ENCODE measurements at places on chromosomes 6 and 20.

DNA sequence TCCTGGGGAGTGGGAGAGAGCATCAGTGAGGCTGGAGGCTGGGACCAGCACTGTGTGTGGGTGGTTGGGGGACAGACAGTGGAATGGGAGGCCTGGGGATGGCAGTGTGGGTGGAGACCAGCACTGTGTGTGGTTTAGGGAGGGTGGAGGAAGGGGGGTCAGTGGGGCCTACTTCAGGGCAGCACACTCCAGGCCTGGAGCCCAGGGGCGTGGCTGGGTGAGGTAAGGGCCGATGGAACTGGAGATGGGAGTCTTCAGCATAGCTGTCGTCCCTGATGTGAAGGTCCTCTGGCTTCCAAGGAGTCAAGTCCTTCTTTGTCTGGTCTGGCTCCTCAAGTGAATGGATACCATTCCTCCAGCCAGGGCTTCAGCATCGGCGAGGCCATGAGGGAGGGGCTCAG lies 18.6 kb downstream of the KCNK17 start:
- ATAC-seq, result no peak

GRCh38 chr6:63923139-63923739 lies 287.6 kb downstream of the PHF3 start:
- ATAC-seq, result peak; percentile 27

DNA sequence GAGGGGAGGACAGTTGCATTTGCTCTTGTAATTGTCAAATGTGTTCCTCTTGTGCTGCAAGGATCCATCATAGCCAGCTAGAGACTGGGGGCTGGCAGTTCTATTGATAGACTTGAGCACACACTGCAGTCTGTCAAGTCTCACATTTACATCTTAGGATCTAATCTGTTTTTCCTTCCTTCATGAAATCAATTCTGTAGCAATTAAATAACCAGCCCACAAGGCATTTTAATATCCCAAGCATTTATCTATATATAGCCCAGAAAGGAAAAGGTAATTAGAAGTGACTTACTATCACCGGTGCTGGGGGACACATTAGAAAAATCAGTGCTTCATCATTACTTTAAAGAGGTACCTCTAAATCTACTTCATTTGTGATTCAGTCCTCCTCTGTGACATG lies 143.0 kb upstream of the STXBP5 start:
- no peak for ATAC-seq

DNA sequence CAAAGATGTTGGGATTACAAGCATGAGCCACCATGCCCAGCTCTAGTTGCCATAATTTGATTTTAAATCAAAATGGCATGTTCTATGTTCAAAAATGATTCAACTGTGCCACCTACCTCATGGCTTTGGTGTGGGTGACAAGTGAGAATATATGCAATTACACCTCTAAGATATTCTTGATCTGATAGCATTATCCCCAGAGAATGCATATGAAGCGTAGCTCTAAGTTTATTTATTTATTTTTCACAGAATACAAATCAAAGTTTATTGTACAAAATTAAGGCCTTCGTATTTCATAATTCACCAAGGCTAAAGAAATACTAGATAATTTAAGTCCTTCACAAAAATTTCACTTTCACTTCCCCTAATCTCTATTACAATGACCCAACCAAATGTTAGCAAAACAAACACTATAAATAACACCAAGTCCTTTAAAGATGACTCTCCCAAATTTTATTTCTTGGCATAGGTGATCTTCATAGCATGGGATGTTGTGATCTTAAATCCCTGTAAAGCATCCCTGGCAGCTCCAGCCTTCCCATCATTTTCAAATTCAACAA lies 205.9 kb upstream of the TAB2 start:
- ATAC-seq, result no peak

DNA sequence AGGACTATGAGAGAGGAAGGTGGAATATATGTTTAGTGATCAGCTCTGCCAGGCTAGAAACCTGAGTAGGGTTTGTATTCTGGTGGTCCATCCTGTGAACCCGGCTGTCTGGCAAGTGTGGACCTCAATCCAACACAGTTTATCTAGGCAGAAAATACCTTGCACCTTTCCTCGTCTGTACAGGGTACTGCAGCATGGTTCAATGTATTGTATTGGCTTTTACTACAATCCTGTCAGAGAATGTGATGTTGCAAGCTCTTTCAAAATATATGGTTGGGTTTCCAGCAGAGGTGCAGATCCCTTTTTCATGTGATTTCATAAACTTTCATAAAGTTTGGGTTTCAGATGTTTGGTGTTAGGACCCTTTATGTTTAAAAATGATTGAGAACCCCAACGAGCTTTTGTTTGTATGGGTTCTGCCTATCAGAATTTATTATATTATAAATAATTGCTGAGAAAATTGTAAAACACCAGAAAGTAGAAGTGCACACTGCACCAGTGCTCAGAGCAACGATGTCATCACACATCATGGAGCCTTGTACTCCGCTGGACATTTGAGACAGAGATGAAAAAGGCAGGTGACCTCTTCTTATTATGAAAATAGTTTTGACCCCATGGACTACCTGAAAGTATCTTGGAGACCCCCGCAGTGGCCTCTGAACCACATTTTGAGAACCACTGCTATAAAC lies 106.6 kb downstream of the RTN4IP1 start:
- no peak for ATAC-seq

DNA sequence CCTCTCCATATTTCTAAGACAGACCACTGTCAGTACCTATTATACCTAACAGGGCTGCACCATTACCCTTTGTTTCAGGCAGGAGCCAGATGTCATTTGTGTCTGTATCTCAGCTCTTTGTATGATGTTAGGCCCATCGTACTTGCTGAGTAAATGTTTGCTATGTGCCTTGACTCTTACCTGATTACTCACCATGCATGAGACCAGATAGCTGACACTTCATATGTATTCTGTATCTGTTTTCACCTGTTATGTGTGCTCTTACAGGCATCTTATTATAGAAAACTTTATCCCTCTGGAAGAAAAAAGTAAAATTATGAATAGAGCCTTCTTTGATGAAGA lies 31.7 kb upstream of the ASXL1 start:
- peak; percentile 32 for ATAC-seq

DNA sequence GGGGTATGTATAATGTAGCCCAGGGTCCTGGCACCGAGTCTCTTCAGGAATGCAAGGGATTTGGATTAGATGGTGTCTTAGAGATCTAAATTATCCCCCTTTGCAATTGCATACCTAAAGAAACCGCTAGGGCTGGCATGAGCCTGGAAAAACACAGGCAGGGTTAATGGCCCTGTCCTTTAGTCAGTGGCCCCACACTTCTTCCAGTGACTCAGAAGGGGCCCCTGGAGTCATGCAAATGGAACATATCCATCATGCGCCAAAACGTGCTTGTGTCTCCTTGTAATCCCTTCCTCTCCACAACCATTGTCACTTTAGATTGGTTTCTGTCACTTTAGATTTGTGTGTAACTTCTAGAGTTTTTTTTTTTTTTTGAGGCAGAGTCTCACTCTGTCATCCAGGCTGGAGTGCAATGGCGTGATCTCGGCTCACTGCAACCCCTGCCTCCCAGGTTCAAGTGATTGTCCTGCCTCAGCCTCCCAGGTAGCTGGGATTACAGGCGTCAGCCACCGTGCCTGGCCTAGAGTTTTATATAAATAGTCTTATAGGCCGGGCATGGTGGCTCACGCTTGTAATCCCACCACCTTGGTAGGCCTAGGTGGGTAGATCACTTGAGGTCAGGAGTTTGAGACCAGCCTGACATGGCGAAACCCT lies 8.7 kb upstream of the MYBL2 start:
- ATAC-seq, result peak; percentile 74
